ENCODE measurements at places on chromosomes 6 and 20.

DNA sequence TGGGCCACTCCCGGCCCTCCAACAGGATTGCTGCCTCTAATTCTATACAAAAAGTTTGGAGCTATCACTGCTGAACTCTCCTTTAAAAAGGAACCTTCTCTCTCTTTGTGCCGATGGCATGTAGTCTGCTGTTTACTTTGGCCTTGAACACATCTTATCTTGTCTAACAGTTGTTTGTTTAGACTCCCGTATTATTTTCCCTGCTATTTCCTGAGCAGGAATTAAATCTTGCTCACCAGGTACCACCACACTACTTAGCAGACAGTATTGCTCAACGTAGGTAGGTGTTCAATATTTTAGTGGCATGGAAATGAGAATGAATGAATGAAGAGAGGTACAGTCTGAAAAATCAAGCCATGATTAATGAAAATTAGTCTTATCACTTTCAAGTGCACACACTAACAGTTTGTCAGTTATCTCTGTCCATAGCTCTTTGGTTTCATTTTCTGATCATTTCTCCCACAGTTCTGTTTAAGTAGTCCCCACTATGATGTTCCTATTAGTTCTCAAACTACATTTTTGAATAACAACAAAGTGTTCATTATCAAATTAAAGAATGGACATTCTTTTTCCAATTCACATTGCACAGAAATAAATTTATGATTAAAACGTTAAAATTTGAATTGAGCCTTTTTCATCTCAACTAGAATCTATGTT lies 6.8 kb upstream of the HEY2 start:
- no peak for DNase-seq

DNA sequence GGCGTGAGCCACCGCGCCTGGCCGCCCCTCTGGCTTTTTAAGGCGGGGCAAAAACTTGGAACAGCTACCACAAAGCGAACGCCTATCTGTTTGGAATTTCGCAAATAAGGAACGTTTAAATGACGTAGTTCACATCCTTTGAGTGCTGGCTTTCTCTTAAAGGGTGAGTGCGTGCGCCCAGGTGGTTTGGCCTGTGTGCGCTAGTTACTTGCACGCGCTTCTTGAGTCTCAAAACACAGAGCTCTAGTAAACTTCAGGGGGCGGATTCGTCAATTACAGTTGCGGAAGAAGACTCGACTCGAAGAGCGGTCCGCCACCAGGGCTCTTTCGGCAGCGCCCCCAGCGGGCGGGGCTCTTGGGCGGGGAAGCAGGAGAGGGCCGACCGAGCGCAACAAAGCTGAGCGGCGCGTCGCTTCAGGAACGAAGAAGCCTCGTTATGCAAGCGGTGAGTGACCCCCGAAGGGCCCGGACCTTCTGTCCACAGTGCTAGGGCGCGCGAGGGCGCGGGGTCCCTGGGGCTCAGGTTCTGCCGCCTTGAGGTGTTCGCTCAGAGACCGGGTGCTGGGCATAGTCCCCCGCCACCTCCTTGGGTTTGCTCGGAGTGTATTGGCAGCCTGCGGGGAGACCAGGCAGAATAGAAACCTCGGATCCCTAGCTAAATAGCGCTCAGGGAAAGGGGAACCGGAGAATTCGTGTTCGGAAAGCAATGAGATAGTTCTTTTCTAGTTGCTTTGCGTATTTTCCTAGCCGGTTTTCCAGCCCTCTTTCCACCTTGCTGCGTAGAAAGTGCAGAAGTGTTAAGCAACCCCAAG lies at the start of gene SYCP2L:
TSS of gene SYCP2L (plus strand) at position 362 of the 812 bp plus-strand sequence. CDS start at position 437, 75 bp downstream.
- DNase-seq, result peak; percentile 78

- DNase-seq, result no peak
These were observed 60.4 kb upstream of the FOXQ1 start for GRCh38 chr6:1251198-1252155.

GRCh38 chr20:16434062-16434664 lies 139.1 kb downstream of the KIF16B start:
- peak; percentile 34 for DNase-seq

DNA sequence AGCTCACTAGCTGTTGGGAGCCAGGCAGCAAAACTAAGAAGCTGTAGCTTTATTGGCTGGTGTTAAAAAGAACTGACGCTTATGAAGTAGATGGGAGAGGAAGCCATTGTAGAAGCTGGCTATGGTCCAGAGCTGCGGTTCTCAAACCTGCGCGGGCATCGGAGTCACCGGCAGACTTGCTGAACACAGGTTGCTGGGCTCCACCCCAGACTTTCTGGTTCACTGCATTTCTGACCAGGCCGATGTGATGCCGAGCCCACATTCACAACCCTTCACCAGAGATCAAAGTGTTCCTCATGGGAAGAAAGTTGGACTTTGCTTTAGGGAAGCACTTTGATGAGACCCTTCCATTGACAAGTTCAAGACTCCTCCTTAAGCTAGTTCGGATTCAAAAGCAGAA lies 231.6 kb downstream of the QKI start:
- no peak for DNase-seq

DNA sequence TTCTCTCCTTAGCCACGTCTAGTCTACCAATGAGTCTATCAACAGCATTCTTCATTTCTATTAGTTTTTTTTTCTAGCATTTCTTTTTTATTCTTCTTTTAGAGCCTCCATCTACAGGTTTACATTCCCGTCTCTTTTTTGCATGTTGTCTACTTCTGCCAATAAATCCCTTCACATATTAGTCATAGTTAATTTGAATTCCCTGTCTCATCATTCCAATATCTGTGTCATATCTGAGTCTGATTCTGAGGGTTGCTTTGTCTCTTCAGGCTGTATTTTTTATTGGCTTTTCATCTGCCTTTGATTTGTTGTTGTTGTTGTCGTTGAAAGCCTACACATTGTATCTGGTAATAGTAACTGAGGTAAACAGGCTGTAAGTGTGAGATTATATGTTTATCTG lies 104.6 kb downstream of the HMGCLL1 start:
- no peak for DNase-seq

DNA sequence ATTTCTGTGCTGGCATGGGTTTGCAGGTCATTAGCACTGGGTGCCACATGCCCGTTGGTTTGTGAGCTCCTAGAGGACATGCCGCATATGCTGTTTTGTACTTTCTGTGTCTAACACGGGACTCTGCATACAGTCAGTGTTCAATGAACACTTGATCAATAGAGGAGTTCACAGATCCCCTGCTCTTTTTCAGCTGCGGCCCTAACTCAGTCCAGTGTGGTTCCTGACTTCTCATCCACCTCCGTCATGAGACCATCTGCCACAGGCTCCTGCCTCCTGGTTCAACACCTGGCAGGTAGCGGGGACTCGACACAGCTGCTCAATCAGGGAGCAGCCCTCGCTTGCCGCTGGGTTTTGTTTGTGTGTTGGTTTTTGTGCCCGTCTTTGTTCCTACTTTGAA lies 13.8 kb upstream of the BMP7 start:
- DNase-seq, result peak; percentile 30

DNA sequence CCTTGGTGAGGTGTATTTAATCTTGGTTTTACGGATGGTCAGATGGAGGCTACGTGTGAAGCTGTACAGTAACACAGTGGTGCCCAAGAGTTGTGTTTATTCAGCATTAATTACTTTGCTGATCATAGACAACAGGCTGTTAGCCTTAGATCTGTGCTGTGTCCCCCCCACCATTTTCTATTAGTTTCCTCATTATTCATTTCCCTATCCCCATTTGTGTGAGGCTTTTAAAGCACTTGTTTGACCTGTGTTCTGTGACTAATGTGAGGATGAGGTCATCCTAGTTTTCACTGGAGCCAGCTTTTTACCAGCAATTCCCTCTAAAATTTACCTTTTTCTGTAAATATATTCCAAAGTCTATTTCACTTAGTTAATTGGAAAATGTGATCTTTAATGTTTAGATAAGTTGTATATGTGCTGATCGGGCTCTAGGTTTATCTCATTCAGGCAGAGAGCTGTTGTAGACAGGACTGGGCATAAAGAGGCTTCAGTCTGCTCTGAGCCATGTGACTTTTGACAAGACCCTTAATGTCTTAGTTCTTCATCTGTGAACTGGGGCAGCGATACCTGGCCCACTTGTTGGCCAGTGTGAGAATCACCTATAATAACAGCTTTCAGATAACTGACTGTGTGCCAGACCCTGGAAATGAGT lies 8.4 kb downstream of the MAPRE1 start:
- no peak for DNase-seq

DNA sequence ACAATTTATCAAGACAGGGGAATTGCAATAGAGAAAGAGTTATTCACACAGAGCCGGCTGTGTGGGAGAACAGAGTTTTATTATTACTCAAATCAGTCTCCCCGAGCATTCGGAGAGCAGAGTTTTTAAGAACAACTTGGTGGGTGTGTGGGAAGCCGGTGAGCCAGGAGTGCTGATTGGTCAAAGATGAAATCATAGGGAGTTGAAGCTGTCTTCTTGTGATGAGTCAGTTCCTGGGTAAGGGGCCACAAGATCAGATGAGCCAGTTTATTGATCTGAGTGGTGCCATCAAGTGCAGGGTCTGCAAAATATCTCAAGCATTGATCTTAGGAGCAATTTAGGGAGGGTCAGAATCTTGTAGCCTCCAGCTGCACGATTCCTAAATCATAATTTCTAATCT lies 50.0 kb upstream of the ECI2 start:
- DNase-seq, result no peak

DNA sequence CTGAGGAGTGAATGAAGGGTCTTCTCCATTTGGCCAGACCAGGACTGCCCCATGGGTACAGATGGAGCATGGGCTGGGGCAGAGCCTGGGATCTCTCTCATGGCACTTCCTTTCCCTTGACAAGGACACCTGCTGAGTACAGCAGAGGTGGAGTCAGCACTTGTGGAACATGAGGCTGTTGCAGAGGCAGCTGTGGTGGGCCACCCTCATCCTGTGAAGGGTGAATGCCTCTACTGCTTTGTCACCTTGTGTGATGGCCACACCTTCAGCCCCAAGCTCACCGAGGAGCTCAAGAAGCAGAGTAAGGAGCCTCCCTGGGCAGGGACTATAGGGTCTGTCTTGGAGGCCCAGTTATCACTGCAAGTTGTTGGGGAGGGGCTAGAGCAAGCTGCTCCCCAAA lies 29.6 kb downstream of the GSS start:
- no peak for DNase-seq

DNA sequence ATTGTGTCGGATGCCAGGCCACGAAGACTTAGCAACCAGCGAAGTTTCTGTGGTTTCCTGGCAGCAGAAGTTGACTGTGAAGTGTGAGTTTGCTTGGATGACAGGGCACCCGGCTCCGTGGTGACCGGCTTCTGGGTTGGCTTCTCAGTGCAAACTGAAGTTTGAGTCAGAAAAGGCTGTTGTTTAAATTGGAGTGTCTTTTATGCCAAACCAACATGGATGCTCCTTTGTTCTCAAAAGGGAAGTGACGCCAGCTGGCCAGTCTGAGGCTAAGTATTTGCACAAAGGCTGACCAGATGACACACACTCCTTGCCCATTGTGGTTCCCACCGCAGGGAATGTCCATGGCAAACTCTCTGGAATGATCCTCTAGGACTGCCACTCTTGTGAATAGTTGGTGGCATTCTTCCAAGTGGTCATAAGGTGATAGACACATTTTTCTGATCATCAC lies 164.8 kb upstream of the QKI start:
- DNase-seq, result no peak

GRCh38 chr6:25366903-25367545 lies 87.8 kb downstream of the CARMIL1 start:
- no peak for DNase-seq

DNA sequence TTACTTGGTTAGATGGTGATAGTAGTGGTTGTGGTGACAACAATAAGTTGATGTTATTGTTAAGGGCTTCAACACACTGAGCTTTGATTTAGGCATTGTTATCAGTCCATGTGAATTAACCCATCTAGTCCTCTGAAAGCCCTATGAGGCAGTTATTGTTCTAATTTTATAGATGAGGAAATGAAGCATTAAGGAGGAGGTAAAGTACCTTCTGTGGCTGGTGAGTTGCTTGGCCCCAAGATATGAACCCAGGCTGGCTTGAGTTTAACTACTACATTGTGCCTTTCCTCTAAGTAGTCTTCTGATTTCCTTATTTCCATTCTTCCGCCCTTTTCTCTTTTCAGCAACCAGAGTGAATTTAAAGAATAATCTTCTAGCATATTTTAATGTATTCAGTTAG lies 81.7 kb downstream of the QKI start:
- no peak for DNase-seq

GRCh38 chr6:67350729-67351128 lies 1284.4 kb upstream of the ADGRB3 start:
- DNase-seq, result no peak

GRCh38 chr6:84645000-84645399 lies 119.4 kb downstream of the TBX18 start:
- no peak for DNase-seq

DNA sequence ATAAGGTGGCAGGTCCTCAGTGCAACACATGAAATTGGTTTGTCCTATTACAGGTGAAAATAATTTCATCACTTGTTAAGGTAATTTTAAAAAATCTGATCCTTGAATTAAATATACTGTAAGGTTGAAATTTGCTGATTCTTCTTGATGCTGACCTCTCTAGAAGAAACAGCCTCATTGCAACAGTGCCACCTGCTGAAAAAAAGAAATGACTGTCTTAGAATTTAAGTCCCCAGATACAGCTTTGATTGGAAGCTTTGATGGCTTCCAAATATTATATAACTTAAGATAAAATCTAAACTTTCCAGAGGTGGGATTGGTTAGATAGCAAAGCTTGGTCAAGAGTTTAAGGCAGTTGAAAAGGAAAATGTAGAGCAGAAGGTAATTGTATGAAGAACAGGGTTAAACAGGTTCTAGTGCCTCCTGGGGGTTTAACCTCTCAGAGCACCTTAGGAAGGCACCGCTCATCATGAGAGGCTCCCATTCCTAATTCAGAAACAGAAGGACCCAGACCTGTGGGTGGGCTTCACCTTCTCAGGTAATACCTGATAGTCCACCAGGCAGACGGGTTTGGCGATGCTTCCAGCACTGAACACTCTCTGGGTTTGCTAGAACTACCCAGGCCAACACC lies 401.0 kb downstream of the PAX1 start:
- DNase-seq, result peak; percentile 1

DNA sequence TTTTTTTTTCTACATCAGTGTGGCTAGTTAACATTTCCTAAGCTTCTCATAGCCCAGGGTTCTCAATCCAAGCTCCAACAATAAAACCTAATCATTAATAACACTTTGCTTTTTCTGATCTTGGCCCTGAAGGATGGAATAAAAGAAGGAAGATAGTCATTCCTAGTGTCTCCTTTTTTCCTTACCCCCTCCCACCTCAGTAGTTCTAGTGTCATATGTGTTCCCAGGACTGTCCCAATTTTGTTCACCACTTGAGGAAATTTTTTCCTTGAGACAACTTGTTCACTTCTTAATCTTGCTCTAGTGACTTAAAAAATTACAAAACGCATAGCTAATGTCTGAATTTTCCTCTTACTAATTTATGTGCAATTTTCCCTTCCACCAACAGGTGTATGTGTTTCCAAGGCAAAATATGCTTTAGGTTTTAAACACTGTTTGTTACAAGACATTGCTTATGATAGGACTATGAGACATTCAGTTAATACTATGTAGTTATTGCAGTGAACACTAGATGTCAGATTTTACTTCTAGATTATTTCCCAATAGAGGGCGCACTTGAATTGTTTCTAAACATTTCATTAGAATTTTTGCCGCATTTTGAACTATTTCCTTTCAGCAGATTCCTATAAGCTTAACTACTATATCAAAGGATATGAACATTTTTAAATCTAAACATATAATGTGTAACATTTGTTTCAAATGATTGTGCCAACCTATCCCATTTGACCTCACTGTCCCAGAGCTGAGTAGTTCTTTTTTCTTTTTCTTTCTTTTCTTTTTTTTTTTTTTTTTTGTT lies 18.5 kb upstream of the C6orf141 start:
- peak; percentile 9 for DNase-seq

GRCh38 chr20:29306390-29307072 lies 1950.9 kb upstream of the DEFB115 start:
- no peak for DNase-seq

GRCh38 chr20:16125816-16126215 lies 447.4 kb downstream of the KIF16B start:
- DNase-seq, result no peak

GRCh38 chr20:5039255-5039657 lies 37.9 kb upstream of the SLC23A2 start:
- DNase-seq, result no peak
